ENCODE measurements at places on chromosomes 1 and 21.

- DNase-seq, result no peak
These were observed 19.8 kb downstream of the KMO start for GRCh38 chr1:241551759-241552638.

DNA sequence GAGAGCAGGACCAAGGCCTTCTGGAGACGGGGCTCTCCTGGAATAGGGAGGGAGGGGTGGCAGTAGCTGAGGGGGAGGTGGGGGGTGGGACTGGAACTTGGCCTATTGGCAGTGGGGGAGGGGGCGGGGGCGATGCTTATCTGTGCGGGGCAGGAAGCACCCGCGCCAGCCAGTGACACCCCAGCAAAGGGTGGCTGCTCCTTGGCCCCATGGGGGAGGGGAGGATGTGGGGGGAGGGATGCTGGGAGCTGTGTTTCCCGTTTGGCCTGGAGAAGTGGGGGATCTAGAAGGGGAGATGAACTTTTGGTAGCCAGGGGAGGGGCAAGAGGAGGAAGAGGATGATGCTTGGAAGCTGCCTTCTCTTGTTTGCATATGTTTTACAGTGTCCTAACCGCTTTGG lies 11.0 kb downstream of the ZBTB7B start:
- no peak for DNase-seq

DNA sequence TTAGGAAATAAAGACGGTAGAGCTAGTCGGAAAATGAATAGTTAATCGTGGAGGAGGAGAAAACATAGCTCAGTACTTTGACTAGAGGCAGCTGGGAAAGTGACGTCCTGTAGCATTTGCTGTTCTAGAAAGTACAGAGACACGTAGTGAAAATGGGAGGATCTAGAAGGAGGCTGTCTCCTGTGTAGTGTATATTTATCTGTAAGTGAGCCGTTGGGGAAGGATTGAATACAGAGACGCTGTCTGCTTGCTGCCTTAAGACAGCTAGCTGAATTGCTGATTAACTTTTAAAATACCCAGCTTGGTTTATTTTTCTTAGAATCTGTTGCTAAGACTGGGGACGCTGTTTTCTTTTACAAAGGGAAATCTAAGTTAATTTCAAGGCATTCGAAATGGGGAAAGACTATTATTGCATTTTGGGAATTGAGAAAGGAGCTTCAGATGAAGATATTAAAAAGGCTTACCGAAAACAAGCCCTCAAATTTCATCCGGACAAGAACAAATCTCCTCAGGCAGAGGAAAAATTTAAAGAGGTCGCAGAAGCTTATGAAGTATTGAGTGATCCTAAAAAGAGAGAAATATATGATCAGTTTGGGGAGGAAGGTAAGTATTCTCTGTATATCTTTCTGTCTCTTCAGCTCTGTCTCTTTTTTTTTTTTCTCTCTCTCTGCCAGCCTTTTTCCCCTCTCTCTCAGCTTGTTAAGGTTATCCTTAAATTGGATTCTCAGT lies at the start of gene DNAJB4:
Gene DNAJB4 (plus strand): TSS at position 221 of the 729 bp plus-strand sequence. CDS start 172 bp downstream, at position 393.
- DNase-seq, result peak; percentile 99

DNA sequence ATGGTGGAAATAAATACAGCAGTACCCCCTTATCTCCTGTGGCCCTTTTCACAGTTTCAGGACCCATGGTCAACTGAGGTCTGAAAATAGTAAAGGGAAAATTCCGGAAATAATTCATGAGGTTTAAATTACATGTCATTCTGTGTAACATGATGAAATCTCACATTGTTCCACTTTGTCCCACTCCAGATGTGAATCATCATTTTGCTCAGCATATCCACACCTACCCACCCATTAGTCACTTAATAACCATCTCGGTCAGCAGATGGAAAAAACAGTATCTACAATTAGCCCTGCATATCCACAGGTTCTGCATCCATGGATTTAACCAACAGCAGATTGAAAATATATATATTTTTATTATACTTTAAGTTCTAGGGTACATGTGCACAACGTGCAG lies 86.9 kb upstream of the GORAB start:
- peak; percentile 96 for DNase-seq

- DNase-seq, result no peak
These were observed 24.8 kb upstream of the AVPR1B start for GRCh38 chr1:206142011-206142410.

- no peak for DNase-seq
These were observed 34.1 kb upstream of the USH2A start for GRCh38 chr1:216457356-216457755.

DNA sequence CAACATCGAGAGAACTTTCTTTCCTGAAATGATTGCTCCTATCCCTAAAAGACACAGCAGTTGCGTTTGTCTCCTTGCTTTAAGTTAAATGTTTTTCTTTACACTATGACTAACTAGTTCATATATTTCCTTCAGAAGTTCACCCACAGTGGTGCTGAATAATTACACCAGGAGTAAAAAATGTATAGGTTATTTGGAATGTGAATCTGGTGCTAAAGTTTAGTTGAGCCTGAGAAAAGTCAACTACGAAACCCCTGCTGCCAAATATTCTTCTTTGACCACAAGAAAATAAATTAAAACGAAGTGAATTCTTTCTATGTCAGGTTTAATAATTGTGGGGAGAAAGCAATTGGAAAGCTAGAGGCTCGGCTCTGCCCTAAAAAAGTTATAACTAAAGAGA lies 52.8 kb downstream of the C4BPA start:
- DNase-seq, result no peak

DNA sequence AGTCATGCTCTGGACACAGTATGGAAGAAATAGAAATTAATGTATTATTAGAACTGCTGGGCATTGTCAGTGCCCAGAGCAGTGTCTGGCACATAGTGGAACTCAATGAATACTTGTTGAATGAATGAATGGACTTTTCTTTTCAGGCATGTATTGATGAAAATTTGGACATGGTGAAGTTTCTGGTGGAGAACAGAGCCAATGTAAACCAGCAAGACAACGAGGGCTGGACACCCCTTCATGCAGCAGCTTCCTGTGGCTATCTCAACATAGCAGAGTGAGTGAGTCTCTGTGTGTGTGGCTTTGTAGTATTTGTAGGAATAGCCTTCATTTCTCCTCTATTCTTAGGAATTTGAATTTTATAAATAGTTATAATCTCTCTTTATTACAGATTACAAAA lies 68.1 kb downstream of the PPP1R12B start:
- DNase-seq, result peak; percentile 3

DNA sequence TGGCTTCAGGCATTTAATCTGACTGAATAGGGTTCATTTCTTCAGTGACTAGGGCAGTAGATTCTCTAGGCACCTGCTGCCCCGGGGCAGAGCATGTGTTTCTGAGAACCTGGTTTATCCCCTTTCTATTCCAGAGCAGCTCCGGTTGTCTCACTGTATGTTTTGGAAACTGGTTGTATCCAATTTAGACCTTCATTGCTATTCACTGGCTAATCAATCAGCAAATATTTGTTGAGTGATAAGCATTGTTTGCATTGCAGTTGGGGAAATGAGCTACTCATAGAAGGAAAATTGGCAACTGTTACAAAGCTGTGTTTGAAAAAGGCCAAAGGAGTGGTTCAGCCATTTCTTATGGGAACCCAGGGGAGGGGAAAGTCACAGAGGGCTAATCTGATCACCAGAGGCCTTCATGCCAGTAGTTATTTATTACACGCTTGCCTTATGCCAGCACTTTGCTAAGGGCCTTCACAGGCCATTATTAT lies 2.9 kb downstream of the QSOX1 start:
- DNase-seq, result no peak

- DNase-seq, result peak; percentile 90
These were observed 54.9 kb downstream of the WDR64 start for GRCh38 chr1:241706967-241707366.

DNA sequence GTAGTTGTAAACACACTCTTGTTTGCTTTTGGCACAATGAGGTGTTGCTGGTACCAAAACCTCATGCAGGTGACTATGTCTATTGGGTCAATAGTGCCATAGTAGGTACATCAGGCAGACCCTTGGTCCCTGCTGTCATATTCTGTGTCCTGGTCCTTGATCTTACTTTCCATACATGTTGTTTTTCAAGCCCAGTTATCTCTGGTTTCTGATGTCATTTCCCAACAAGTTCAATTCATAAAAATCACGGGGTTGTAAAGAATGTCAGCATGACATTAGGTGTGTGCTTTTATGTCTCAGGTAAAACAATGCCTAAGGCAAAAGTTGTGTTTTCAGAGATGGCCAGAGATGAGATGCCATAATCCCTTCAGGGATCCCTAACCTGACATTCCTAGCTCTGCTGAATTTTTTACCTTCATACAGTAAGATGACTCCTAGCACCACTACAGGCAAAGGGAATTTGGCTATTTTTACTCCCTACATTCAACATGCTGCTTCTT lies 390.3 kb upstream of the PKN2 start:
- no peak for DNase-seq

GRCh38 chr1:246482805-246483568 lies 24.1 kb downstream of the SMYD3 start:
- peak; percentile 10 for DNase-seq

- peak; percentile 66 for DNase-seq
These were observed 496.5 kb upstream of the ADGRL2 start for GRCh38 chr1:81304187-81304586.

- DNase-seq, result peak; percentile 16
These were observed 461.0 kb upstream of the NFIA start for GRCh38 chr1:60621368-60621851.

- DNase-seq, result peak; percentile 26
These were observed 78.3 kb upstream of the KCNK2 start for GRCh38 chr1:215004121-215004827.

GRCh38 chr1:157142201-157142600 lies 4.0 kb upstream of the ETV3 start:
- DNase-seq, result no peak

DNA sequence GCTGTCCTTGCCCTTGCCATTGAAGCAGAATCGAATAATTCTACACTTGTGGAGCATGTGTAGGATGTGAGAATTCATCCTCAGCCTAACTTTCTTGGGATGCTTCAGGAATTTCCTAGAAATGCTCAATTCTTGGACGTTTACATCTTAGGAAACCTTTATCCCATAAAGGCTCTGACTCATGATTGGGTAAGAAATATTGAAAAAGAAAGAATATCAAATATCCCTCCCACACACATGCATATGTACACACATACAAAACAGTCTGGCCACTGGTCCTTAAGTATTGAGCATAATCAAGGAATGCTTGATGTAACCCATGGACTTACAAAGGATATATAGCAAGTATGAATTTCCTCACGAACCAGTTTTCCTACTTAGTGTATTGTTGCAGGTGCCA lies 83.9 kb upstream of the IPO9 start:
- DNase-seq, result peak; percentile 90

DNA sequence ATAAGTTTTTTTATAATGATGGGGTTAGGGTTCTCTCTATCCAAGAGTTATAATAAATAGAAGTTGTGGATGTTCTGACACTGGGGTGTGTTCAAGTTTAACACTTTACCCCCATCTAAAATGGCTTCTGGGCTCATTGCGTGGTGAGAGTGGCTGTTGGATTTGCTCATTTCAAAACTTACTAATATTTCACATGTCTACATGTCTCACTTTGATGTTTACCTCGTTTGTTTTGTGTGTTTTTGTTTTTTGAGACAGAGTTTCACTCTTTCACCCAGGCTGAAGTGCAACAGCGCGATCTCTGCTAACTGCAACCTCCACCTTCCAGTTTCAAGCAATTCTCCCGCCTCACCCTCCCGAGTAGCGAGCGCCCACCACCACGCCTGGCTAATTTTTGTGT lies 3.7 kb downstream of the RRP1B start:
- DNase-seq, result no peak
